Stimulated activated CD8-positive, alpha-beta memory T cell treated with anti-CD3 and anti-CD28 coated beads, Interleukin-4, amount 100 ng/mL, for 4 hours (primary cell): ENCODE measurements at places on chromosomes 7 and 10.

GRCh38 chr7:95517458-95517857, 31.7 kb downstream of the ASB4 start:
- DNase-seq = no peak

DNA sequence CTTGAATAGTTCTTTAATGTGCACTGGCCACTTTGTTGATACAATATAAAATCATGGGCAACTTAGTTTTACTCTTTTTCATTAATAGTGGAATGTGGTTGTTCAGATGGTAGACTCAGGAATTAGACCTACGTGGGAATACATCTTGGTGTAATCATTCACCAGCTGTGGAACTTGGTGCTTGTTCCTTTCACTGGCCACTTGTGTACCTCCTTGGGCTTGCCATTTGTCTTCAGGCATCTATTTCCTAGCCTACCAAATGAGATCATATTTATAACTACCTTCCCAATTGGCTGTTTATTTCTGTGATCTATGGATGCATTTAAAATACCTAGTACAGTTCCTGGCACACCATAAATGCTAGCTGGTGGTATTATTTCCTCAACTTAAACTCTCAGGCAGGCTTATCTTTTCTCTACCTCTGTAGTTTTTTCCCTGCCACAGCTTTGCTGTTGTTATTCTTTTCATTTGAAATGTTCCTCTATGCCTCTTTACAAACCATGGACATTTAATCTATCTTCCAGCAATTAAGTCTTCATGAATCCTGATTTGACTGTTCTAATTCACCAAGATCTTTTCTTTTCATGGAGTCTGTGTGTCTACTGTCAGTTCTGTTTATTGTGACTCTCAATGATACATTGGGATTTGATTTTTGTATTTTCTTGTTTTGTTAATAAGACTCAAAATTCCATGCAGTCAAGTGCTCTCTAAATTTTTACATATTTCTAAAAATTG, 113.0 kb downstream of the ADAM22 start:
- no peak for DNase-seq

DNA sequence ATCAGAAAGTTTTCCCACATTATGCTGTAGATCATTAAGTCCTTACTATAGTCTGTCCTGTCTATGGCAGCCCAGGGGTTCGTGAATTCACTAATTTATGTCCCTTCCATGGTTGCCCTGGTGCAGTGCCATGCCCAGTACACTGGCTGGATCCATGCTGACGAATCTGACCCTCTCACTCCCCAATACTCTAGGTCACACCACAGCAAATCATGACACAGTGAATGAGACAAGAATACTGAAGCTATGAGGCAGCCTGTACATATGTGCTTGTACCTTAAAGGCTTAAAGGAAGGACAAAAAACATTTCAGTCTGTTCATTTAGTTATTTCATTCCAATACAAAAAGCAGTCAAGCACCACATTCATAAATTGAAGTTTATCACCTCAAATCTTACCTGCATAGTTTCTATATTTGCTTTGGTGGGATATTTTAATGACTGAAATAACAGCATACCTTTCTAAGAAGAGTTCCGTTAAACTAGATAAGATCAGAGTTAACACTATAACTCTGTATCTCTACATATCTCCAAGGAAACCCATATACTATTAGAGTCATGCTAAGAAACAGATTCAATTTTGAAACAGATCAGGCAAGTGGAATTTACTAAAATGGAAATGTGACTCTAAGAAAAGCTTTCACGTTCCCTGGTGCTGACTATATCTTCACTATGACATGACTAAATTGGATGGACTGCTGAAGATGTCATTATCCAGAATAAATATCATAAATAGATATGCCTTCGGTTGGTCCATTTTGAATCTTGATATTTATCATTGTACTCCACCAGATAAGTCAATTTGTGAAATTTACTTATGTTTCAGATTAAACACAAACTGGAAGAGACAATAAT, 36.7 kb downstream of the OSBPL3 start:
- no peak for DNase-seq

GRCh38 chr10:129626796-129627435, 159.9 kb downstream of the MGMT start:
- no peak for DNase-seq

GRCh38 chr7:47602272-47603004, 20.5 kb upstream of the TNS3 start:
- DNase-seq = no peak

DNA sequence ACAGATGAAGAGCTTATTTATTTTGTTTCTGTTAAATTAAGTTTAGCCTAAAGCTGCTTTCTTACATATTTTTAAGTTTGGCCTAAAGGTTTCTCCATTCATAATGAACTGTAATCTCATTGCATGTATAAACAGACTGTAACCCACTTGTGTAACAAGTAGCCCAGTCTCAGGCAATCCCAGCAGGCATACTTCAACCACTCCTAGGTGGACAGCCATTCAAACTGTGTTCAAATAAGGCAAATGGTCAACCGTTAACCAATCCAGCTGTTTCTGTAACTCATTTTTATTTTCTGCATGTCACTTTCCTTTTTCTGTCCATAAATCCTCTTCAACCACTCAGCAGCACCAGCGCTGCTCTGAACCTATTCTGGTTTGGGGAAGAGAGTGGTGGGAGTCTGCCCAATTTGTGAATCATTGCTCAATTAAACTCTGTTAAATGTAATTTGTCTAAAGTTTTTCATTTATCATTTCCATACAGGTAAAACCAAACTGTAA, 35.9 kb downstream of the PHYHIPL start:
- no peak for DNase-seq

- DNase-seq = no peak
These were observed 7.1 kb upstream of the GSTO1 start for GRCh38 chr10:104247513-104248146.

DNA sequence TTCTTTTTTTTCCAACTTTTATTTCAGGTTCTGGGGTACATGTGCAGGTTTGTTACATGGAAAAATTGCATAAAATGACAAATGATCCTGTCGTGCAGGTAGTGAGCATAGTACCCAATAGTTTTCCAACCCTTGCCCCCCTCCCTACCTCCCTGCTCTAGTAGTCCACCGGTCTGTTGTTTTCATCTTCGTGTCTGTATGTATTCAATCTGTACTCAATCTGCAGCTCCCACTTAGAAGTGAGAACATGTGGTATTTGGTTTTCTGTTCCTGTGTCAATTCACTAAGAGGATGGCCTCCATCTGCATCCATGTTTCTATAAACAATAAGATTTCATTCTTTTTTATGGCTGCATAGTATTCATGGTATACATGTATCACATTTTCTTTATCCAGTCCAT, 151.3 kb downstream of the C1GALT1 start:
- DNase-seq = no peak

- DNase-seq = no peak
These were observed 138.8 kb downstream of the KCNMA1 start for GRCh38 chr10:77498829-77499228.

DNA sequence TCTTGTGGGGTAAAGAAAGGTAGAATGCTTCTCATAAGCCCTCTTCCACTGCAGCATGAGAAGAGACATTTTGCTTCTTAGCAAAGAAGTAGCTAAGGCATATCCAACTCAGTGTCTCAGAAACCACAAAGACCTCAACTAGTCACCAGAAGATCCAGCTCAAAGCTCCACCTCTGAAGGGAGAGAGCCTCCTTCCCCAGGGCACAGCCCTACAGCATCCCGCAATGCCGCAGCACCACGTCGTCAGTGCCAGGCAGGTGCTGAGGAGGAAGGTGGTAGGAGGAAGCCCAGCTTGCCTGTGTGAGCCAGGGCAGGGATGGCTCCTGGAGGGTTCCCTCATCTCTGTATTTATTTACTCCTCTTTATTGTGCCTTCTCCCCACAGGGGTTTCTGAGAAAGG, 385.6 kb upstream of the NPVF start:
- no peak for DNase-seq

- no peak for DNase-seq
These were observed 438.1 kb downstream of the MDFIC start for GRCh38 chr7:115359955-115360354.

GRCh38 chr7:50637725-50638643, 72.8 kb upstream of the DDC start:
- no peak for DNase-seq

GRCh38 chr7:92833024-92833765, 3.2 kb downstream of the CDK6 start:
- peak; percentile 73 for DNase-seq

GRCh38 chr7:102122026-102122425, 164.6 kb upstream of the SH2B2 start:
- no peak for DNase-seq
